Type B pancreatic cell (in vitro differentiated cells): ENCODE measurements at places on chromosomes 12 and 14.

- no peaks in the 10 kb centered on the region for H3K27me3 ChIP-seq
- DNase-seq: no peak
- H3K36me3 ChIP-seq: peaks cover 21% of the 10 kb centered on the region
- H3K27ac ChIP-seq: no peak overlapping the region
- H3K4me1 ChIP-seq: peaks cover 21% of the 10 kb centered on the region
Measured at GRCh38 chr14:91146661-91147060, 32.8 kb downstream of the DGLUCY start.

DNA sequence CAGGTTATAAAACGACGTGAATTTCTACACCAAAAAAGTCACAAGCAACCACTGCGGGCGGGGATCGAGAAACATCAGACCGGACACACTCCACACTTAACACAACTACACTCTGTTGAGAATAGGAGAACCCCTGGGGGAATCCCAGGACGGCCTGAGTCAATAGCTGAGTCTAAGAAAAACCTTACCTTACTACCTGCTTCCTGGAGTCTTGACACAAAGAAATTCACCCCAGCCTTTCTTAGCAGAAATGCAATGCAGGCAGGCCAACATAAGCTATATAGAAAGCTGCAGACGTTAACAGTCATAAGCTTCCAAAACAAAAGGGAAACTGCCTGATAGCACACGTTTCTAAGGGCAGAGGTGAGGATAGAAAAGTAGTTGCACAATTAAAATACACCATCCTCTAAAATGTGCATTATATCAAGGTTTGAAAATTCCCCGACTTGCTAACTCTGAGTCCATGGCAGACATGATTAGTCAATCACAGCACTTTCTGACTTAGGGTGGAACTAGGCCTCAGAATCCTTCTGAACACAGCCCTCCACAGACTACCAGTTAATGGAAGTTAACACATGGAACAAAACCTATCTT is 68.0 kb downstream of the CCDC88C start:
- no peak overlapping the region for H3K27ac ChIP-seq
- peaks cover 61% of the 10 kb centered on the region for H3K4me1 ChIP-seq
- no peak for DNase-seq
- no peaks in the 10 kb centered on the region for H3K36me3 ChIP-seq
- no peaks in the 10 kb centered on the region for H3K27me3 ChIP-seq

GRCh38 chr12:55830601-55831446 is 1.4 kb upstream of the DNAJC14 start:
- H3K4me3 ChIP-seq: peak overlapping the region; percentile 98
- peak; percentile 80 for DNase-seq
- H3K36me3 ChIP-seq: peaks cover 8% of the 10 kb centered on the region
- peak overlapping the region; percentile 96 for H3K27ac ChIP-seq
- H3K4me1 ChIP-seq: peaks cover 33% of the 10 kb centered on the region
- H3K27me3 ChIP-seq: no peaks in the 10 kb centered on the region

DNA sequence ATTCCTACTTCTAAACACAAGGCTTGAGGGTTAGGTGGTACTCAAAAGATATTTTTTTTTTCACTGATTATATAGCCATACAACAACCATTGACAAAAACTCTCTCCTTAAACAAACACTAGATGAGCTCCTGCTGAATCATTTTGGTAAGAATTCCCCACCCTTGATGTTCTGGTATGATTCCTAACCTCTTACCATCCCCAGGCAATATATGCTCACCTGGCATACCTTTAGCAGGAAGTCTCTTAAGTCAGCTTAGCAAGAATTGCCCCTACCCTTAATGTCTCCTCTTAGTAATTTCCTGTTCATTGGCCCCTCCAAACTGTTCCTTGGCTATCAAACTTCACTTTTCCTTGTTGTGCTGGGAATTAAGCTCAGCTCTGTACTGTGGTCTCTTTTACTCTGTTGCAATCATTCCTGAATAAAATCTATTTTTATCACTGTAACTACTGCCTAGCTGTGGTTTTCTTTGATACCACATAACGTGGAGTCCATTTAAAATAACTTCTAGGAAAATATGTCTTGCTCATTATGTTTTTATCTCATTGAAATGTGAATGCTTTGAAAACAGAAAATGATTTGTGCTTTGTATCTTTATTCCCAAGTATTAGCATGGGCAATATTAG is 712.6 kb downstream of the SLC16A7 start:
- H3K27ac ChIP-seq: no peak overlapping the region
- no peaks in the 10 kb centered on the region for H3K36me3 ChIP-seq
- H3K27me3 ChIP-seq: no peaks in the 10 kb centered on the region
- H3K4me1 ChIP-seq: no peaks in the 10 kb centered on the region
- DNase-seq: no peak
